Mesendoderm (in vitro differentiated cells): ENCODE measurements at places on chromosomes 2 and 18.

DNA sequence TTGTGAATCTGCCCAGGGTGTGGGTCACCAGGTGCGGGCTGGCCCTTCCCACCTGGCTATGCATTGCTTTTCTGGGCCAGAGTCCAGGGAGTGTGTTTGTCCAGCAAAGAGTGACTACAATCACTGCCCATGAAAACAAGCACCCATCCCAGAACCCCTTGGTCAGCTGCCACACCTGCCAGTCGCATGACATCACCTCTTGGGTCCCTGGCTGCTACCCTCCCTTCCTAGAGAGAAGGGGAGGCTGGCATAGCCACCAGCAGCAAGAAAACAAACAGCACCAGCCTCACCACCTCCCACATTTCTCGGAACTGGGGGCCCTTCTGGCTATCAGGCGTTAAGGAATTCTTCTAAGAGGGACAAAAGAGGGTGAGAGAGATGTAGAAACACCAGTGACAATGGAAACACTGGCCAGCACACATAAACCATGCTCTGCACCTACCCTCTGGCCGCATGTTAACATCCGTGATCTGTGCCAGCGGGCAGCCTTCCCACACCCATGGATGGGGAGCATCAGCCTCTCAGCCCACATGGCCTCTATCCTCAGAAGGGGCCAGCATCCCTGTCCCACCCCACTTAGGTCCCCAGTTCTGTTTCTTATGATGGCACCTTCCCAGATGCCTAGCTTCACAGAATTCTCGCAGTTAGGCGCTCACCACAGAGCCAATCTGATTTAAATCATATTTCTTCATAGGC lies 109.7 kb upstream of the GLI2 start:
- DNase-seq: no peak

DNA sequence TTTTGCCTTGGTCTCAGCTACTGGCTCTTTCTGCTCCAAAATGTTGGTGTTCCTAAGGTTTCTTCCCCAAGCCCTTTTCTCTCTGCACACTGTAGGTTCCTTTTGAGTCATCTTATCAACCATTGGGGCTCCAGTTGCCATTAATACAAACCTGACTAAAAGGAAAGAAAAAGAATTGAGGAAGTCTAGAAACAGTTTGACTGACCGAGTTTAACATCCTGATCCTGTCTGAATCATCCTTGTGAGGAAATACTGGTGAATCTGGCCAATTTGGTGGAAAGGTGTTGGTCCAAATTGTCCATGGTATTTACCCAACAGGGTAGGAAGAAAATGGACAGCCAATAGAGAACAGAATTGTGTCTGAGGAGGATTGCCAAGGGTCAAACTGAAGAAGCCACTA lies 38.3 kb downstream of the CRYGD start:
- no peak for DNase-seq

DNA sequence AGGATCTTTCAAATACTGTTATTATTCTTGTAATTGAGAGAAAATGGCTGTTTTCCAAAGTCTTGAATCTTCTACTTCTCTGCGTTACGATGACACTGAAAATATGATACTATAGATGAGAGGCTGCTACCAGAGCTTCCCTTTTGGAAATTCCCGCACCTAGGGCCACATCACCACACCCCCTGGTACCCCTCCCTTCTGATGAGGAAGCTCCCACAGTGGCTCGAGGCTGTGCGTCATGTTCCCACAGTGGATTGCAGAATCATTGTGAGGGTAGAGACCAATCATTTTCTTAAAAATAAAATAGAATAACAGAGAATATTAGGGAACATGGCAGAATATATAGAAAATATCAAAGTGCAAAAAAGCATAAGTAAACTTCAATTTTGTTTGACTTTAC lies 268.9 kb upstream of the SMIM21 start:
- DNase-seq: no peak

- no peak for DNase-seq
Measured at GRCh38 chr2:8743261-8743660, 61.4 kb downstream of the ID2 start.

DNA sequence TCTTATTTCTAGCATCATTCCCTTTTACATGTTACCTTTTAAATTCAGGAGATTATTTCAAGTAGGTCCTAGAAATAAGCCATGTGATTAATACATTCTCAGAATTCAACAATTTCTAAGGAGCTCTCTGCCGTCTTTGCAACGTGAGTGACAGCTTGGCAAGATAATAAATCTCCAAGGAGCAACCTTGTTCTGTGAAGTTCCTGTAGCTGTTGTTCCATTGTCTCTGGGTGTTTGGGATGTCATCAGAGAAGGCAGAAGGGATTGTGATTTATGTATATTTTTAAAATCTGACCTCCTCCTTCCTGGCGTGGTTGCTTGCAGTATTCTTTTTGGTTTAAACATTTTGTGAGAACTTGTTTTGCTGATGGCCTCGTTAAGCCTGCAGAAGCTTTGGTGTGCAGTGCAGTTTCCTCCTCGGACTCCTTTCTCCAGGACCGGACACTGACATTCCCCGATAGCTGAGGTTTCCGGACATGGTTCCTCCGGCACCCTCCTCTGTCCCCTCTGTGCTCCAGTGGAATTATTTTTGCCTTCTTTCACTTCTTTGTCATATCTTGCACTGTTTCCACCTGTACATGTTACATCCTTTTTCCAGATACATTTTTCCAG lies 33.7 kb downstream of the RAMP1 start:
- DNase-seq: no peak

GRCh38 chr2:168599738-168600137 lies 143.7 kb downstream of the CERS6 start:
- DNase-seq: no peak
